ENCODE measurements at places on chromosomes 11 and 22. TPM values are rescaled to one million over a fixed set of nuclear protein-coding genes. Genes with fewer than 3 reads are reported as not detected.
A peak's percentile ranks its signal among the peaks of the same experiment; 100 is the strongest.

GRCh38 chr11:131884461-131885073 lies 514.2 kb downstream of the NTM start:
- no peak overlapping the region for H3K4me3 ChIP-seq
- H3K4me1 ChIP-seq = peaks cover 26% of the 10 kb centered on the region
- no peak for DNase-seq
- H3K36me3 ChIP-seq = no peaks in the 10 kb centered on the region

GRCh38 chr22:36940676-36941075 lies 27.2 kb downstream of the CSF2RB start:
- DNase-seq = no peak
- no peaks in the 10 kb centered on the region for H3K36me3 ChIP-seq
- peaks cover 11% of the 10 kb centered on the region for H3K4me1 ChIP-seq
- H3K4me3 ChIP-seq = no peak overlapping the region

- H3K4me1 ChIP-seq = peaks cover 42% of the 10 kb centered on the region
- H3K27me3 ChIP-seq = no peaks in the 10 kb centered on the region
- no peak overlapping the region for H3K4me3 ChIP-seq
- H3K36me3 ChIP-seq = no peaks in the 10 kb centered on the region
- peak overlapping the region; percentile 73 for H3K27ac ChIP-seq
- DNase-seq = no peak
Measured at GRCh38 chr11:27427183-27427980, 45.2 kb downstream of the LGR4 start.

DNA sequence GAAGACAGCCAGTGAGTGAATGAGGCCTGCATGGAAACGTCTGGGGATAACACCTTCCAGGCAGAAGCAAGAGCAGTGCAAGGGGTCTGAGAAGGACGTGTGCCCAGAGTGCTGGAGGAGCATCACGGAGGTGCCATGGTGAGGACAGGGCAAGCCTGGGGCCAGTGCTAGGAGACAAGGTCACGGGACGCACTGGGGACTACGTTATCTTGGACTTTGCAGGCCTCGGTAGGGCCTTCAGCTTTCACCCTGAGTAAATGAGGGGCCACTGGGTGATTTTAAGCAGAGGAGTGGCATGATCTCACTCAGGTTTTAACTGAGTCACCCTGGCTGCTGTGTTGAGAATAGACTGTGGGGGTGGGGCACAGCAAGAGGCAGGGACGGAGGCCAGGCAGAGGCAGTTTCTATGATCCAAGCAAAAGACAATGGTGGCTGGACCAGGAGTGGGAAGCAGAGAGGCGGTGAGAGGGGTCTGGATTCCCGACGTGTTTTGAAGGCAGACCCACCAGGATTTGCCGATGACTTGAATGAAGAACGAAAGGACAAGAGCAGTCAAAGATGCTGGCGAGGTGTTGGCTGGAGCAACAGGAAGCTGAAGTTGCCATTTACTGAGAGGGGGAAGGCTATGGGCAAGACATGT lies 102.7 kb upstream of the PARVA start:
- no peak overlapping the region for H3K27ac ChIP-seq
- no peak for DNase-seq
- no peak overlapping the region for H3K4me3 ChIP-seq
- no peaks in the 10 kb centered on the region for H3K36me3 ChIP-seq

Gene SCN2B
- total RNA-seq = 0.16 TPM

Gene CSNK2A3
- 1.1 TPM for total RNA-seq

- no peaks in the 10 kb centered on the region for H3K36me3 ChIP-seq
- no peak overlapping the region for H3K4me3 ChIP-seq
- DNase-seq = no peak
- H3K4me1 ChIP-seq = peaks cover 53% of the 10 kb centered on the region
- H3K27ac ChIP-seq = no peak overlapping the region
Measured at GRCh38 chr11:3860375-3860774, 4.9 kb downstream of the STIM1 start.

Gene AASDHPPT
- total RNA-seq = 37.0 TPM

DNA sequence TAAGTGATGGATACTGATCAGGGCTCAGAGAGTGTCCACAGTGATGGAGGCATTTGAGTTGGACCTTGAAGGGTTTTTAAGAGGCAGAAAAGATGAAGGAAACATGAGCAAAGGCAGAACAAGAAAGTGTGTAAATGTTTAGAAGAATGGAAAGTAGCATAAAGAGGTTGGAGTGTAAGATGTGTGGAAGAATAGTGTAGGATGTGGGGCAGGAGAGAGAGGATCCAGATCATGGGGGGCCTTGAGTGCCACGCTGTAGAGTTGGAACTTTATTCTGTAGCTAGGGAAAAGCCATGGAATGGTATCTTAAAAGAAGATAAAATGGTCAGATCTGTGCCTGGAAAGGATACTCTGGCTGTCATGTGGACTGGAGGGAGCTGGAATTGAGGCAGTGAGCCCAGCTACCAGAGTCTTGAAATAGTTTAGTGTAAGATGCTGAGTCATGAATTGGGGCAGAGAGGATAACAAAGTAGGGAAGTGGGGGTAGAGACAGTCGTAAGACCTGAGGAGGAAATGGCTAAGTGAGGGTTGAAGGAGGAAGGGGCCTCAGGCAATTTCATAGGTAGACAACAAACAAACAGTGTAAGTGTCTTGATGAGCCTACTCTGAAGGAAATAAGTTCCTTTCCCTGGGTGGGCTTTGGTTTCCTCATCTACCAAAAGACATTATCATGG lies 6.7 kb downstream of the KCNE3 start:
- H3K36me3 ChIP-seq = no peaks in the 10 kb centered on the region
- H3K27me3 ChIP-seq = peaks cover 3% of the 10 kb centered on the region
- H3K4me3 ChIP-seq = no peak overlapping the region
